IPS-NIHi11 (cell line): ENCODE measurements at places on chromosomes 6 and 20.

- DNase-seq, result peak; percentile 52
These were observed 7.2 kb downstream of the ADGRF1 start for GRCh38 chr6:47034926-47035325.

DNA sequence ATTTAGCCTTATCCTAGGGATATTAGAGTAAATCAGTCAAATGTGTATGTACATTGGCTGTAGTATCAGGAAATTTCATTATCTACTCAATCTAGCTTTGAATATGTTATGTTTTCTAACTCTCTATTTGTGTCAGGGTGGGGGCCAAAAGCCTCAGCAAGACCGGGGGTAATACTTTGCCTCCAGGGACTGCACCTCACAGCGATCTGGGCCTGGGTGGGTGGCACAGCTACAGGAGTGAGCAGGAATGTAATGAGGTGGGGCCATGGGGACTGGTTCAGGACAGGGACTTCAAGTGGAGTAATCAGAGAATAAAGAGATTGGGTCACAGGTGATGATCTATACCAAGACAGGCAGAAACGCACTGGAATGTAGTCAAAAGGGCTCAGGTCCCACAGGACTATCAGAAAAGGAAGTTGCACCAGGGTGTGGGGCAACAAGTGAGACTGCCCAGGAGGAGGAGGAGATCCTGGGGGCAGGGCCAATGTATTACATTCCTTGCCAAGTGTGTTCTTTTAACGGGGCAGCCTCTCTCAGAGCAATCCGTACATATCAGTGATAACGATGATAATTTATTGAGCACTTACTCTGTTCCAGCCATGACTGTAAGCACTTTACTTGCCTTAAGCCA is 54.0 kb downstream of the PIGU start:
- no peak for DNase-seq

GRCh38 chr20:47688385-47689381 is 96.6 kb downstream of the SULF2 start:
- peak; percentile 53 for DNase-seq

GRCh38 chr6:35139924-35140638 is 1.1 kb downstream of the TCP11 start:
- DNase-seq, result peak; percentile 66

- DNase-seq, result no peak
These were observed 47.0 kb upstream of the MANEA start for GRCh38 chr6:95530176-95530819.

- DNase-seq, result peak; percentile 26
These were observed 257.4 kb downstream of the PLCB1 start for GRCh38 chr20:8389381-8390036.

DNA sequence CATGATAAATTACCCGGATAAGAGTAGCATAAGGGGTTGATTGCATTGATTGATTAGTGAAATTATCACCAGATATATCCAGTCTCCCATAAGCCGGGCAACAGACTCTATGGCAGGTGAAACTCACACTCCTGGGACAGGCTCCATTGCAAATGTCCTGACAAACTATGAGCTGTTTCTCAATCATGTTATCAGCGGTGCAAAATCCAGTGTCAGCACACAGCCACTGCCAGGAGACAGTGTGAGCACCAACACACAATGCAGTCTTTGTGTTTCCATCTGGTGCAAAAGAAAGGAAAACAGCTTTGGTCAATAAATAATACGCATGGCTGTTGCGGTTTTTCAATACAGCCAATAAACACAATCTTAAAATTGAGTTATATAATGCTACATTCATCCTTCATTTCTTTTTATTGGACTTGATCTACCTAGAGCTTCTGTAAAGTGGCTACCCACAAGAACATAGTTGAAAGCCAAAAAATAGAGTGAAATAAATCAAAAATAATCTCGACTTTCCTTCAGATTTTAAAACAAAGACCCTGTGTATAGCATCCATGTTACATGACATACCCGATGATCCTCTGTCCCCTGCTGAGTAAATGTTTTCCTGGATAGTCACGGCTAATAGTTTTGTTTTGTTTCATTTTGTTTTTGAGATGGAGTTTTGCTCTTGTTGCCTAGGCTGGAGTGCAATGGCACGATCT is 64.3 kb upstream of the AFDN start:
- no peak for DNase-seq

- DNase-seq, result no peak
These were observed 31.2 kb downstream of the FAM83B start for GRCh38 chr6:54877713-54878317.

GRCh38 chr6:24441599-24441904 is 38.8 kb downstream of the MRS2 start:
- DNase-seq, result no peak

DNA sequence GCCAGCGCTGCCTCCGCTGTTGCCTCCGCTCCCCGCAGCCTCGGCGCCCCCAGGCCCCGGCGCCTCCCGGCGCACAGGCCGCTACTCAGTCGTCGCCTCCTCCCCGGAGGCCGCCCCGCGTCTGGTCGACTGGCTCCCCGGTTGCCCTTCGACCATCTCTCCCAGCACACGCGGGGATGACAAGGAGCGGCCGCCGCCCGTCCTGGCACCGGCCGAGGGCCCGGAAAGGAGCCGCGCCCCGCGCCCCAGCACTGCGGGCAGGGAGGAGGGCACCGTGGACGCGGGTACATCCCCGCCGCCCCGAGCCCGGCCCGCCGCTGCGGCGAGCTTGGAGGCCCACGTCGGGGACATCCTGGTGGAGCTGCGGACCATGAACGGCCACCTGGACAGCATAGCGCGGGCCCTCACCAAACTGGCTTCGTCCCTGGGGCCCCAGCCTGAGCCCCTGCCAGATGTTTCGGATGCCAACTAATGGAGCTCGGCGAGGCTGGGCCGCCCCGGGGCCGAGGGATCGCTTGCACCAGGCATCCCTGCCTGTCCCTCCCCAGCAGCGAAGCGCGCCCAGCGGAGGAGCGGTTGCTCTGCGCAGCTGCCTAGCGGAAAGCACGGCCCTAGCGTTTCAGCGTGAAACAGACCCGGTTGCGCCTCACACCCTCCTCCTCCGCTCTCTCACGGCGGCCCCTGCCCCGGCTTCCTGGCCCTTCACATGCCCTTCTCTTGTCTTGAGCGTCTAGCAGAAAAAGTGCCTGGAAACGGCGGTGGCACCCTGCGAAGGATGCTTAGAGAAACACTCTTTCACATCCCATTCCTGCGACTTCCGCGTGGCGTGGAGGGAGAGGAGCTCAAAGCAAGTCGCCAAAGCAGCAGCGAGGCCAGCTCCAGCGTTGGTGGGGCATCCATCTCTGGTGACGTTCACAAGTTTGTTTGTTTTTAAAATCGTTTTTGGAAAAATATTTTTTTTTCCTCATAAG is 285.8 kb upstream of the SUPT3H start:
- DNase-seq, result peak; percentile 58

DNA sequence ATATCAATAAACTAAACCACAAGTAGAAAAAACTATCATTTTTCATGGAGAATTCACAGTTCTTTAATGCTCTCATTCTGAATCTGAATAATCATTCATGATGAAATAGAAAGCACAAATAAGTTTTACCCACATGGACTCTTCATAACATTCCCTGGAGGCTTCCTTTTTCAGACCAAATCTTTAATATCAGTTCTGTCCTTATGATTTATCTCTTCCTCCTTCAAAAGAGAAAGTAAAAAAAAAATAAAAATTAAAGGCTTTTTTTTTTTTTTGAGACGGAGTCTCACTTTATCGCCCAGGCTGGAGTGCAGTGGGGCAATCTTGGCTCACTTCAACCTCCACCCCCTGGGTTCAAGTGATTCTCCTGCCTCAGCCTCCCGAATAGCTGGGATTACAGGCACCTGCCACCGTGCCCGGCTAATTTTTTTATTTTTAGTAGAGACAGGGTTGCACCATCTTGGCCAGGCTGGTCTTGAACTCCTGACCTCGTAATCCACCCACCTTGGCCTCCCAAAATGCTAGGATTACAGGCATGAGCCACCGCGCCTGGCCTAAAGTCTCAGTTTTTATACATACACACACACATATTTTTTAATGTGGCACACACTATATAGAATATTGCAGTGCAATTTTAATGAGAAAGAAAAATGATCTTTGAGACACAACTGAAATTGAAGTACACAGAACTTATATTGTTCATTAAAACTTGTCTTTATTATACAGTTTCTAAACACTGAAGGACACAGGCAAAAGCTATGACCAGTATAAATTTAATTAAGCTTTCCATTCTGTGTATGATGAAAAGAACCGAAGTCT is 31.9 kb upstream of the ZNF217 start:
- no peak for DNase-seq

- no peak for DNase-seq
These were observed 41.8 kb downstream of the WDR27 start for GRCh38 chr6:169659820-169660610.

GRCh38 chr6:33430334-33430733 is 10.5 kb downstream of the SYNGAP1 start:
- DNase-seq, result no peak

GRCh38 chr6:165644586-165645266 is 18.3 kb downstream of the PDE10A start:
- no peak for DNase-seq

GRCh38 chr20:41161886-41162285 is 24.5 kb downstream of the PLCG1 start:
- no peak for DNase-seq

- no peak for DNase-seq
These were observed 48.4 kb upstream of the TULP1 start for GRCh38 chr6:35561113-35561512.

DNA sequence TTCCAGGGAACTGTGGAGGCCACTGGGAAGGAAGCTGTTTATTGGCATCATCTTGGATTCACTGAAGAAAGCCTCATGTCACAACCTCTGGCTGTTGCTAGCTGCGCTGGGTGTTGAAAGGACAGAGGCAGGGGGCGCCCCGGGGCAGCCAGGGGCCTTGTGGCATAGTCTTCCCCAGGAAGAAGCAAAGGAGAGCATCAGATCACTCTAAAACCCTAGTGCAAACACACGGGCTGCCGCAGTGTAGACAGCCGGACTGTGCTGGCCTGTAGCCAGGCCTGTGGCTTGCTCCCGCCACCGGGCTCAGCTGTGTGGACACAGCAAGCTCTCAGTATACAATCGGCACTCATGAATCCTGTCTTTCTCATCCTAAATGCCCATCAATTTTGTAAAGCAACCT is 23.8 kb upstream of the SMOC2 start:
- peak; percentile 64 for DNase-seq

GRCh38 chr6:127992144-127992543 is 91.3 kb upstream of the THEMIS start:
- DNase-seq, result no peak

- DNase-seq, result no peak
These were observed 2.7 kb downstream of the CSTF1 start for GRCh38 chr20:56395166-56395565.

GRCh38 chr6:40937491-40937890 is 101.5 kb downstream of the UNC5CL start:
- DNase-seq, result no peak

- DNase-seq, result no peak
These were observed 13.7 kb upstream of the RTF2 start for GRCh38 chr20:56454754-56455153.

- DNase-seq, result no peak
These were observed 166.6 kb downstream of the KHDC1L start for GRCh38 chr6:73058736-73059135.

DNA sequence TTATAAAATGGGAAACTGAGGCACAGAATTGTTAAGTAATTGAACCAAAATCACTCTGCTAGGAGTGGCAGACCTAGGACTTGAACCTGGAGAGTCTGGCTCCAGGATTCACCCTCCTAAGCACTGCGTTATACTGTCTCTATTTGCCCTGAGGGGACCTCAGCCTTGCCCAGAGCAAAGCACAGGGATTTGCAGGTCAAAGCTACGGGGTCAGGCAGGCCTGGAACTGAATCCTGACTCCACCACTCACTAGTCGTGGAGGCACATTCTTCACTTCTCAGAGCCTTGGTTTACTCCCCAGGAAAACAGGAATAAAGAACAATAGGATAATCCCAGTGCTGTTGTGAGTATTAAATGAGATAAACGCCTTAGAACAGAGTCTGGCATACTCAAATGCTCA is 19.4 kb downstream of the KCNK15 start:
- DNase-seq, result no peak

GRCh38 chr6:11766589-11767450 is 11.8 kb downstream of the ADTRP start:
- no peak for DNase-seq

DNA sequence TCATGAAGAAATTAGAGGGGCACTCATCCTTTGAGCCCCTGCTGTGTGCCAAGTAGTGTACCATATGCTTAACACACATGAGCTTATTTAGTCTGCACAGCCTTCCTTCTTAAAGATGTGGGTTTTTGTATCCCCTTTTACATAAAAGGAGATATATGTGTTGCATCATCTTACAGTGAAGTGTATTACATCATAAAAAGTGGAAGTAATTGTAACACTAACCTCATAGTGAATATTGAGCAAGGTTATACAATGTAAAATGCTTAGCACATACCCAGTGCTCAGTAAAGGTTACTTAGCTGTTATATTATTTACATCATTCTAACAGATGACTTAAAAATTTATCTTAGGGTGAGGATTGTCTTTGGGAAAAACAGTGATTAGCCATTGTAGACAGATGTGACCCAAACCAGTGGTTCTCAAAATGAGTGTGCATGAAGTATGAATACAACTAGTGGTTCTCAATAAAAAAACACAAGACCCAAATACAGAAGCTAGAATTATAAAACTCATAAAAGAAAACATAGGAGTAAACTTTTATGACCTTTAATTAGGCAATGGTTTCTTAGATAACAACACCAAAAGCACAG is 3.8 kb upstream of the PIGU start:
- no peak for DNase-seq

DNA sequence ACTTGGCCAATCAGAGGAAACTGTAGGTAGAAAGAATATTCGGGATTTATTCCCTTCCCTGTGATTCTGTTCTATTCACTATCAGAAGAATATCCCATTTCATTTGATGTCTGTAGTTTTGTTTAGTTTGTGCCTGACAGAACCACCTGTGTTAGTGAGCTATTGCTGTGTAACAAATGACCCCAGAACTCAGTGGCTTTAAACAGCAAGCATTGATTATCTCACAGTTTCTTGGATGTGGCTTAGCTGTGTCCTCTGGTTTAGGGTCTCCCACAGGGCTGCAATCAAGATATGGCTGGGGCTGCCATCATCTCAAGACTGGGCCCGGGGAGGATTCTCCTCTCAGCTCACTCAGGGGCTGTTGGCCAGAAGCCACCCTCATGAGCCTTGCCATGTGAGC is 143.7 kb downstream of the ZDHHC14 start:
- DNase-seq, result no peak

GRCh38 chr6:157024745-157025144 is 247.6 kb downstream of the ARID1B start:
- no peak for DNase-seq

DNA sequence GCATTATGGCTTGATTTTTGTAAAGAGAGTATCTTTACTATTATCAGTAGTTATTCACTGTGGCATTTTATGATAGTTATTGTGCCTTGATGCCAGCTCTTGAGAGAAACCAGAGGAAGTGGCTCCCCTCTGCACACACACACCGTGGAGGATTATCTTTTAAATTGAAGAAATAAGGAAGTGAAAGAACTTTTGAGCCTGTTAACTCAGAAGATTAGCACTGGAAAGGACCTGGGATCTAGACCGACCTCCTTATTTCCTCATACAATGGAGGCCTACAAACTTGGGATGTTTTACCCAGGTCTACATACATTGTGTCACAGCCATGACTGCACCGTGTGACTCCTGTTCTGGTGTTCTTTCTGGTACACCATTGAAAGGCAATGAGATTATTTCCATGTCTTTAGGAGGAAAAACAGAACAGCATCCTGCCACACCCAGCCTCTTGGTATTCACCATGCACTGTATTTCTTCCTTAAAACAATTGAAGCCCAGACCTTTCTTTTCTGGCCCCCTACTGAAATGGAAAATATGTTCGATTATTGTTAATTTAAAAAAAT is 40.6 kb downstream of the HECA start:
- no peak for DNase-seq

GRCh38 chr6:133956416-133957049 is 3.5 kb downstream of the TBPL1 start:
- DNase-seq, result no peak
